ENCODE measurements at places on chromosomes 7 and 10.

- no peak for DNase-seq
Observed at GRCh38 chr10:34507217-34507616, 307.9 kb downstream of the PARD3 start.

- DNase-seq = no peak
Observed at GRCh38 chr10:89663144-89663543, 18.1 kb upstream of the PANK1 start.

DNA sequence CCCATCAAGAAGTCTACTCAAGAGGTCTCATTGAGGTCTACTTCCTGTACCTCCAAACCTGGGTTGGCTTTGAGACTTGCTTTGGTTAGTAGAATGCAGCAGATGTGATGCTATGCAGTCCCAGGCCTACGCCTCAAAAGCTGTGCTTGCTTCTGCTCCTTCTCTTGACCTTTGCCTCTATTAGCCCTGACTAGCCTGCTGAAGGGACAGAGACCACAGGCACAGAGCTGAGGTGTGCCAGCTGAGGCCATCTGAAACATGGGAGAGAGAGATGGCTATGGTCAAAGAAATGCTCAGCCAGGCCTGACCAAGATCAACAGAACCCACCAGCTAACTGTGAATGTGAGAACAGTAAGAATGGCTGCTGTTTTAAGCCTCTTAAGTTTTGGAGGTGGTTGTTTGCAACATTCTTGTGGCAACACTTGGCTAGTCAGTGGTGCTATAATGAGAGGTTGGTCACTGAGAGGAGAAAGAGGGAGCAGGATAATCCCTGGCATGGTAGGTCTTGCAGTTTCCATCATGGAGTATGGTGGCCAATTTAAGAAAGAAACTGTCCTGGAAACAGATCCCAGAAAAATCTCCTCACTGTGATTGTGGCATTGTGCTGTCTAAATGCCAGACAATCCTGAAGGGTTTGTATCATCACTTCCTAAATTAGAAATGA, 176.1 kb upstream of the PHYHIPL start:
- DNase-seq = no peak

DNA sequence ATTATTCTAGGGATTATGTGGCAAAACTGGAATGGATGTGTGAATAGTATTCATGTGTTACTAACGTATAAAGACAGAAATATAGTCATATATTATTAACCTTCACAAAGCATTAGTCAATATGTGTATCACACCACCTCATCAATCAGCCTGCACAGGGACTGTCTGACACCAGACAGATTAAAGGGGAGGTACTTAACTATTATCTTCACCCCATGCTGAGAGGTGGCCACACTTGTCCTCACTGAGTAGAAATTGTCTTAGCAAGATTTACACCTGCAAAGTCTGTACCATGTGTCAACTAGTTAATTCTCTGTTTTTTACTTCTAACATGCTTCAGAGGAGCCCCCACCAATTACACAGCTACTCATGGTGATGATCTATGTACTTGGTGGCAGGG, 146.3 kb upstream of the LRGUK start:
- no peak for DNase-seq

- no peak for DNase-seq
Observed at GRCh38 chr10:133458710-133459453, 5.1 kb downstream of the SCART1 start.

DNA sequence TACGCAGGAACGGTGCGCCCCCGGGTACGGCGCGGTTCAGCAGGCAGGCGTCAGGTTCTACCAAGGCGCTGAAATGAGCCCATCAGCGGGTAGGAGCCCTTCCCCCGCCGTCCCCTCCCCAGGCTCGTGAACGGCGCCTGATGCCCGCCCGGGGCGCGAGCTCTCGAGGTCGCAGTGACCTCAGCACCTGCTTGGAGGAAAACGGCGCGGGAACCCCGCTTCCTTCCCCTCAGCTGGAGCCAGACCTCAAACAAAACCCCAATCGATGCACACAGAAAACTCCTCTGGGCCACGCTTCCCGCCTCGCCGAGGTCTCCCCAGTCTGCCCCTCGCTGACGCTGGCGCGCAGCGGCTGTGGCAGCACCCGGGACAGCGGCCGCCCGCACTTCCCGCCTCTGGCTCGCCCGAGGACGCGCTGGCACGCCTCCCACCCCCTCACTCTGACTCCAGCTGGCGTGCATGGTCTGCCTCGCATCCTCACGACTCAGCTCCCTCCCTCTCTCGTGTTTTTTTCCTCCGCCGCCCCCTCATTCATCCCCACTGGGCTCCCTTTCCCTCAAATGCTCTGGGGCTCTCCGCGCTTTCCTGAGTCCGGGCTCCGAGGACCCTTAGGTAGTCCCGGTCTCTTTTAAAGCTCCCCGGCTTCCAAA, 514 bp upstream of the GAD2 start:
- no peak for DNase-seq

- DNase-seq = no peak
Observed at GRCh38 chr10:51176976-51177695, 102.8 kb downstream of the PRKG1 start.

- DNase-seq = no peak
Observed at GRCh38 chr7:81525841-81526240, 244.0 kb downstream of the HGF start.

GRCh38 chr7:13165854-13166253, 478.4 kb downstream of the ARL4A start:
- DNase-seq = no peak

- DNase-seq = no peak
Observed at GRCh38 chr10:69712342-69712741, 82.3 kb downstream of the FAM241B start.

DNA sequence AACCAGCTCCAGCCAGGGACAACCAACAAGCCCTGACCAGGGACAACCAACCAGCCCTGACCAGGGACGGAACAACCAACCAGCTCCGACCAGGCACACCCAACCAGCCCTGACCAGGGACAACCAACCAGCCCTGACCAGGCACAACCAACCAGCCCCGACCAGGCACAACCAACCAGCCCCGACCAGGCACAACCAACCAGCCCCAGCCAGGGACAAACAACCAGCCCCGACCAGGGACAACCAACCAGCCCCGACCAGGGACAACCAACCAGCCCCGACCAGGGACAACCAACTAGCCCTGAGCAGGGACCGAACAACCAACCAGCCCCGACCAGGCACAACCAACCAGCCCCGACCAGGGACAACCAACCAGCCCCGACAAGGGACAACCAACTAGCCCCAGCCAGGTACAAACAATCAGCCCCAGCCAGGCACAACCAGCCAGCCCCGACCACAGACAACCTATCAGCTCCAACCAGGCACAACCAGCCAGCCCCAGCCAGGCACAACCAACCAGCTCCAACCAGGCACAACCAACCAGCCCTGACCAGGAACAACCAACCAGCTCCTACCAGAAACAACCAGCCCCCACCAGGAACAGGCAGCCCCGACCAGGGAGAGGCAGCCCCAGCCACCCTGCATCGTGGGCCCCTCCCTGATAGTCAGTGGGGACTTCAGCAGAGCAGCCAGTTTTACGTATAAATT, 56.4 kb downstream of the PROSER2 start:
- DNase-seq = no peak

DNA sequence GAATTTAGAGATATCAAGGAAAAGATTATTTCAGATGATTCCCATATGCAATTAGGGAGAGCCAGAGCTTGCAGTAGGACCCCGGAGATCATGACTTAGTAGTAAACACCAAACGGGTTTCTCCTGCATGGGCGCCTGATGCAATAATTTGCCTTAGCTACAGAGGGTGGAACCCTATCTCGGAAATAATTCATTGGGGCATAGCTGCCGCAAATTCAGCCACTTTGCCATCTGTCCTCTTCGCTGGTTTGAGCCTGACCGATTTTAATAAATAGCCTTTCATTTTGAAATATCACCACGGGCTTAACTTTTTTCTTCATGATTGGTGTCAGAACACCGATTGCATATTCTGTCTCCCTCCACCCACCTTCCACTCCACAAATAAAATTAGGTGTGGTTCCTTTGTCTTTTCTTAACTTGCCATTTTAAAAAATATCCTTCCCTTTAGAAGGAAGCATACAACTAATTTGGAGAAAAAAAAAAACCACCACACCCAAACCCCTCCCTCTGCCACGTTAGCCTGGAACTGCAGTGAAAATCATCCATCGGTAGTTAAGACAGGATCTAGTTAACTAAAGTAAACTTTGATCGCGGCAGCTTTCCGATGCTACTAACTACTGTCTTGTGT, 1.4 kb downstream of the GARS1 start:
- DNase-seq = no peak

- DNase-seq = no peak
Observed at GRCh38 chr7:1040790-1041189, 3.6 kb upstream of the GPR146 start.

- no peak for DNase-seq
Observed at GRCh38 chr10:56095506-56096225, 265.4 kb downstream of the ZWINT start.

DNA sequence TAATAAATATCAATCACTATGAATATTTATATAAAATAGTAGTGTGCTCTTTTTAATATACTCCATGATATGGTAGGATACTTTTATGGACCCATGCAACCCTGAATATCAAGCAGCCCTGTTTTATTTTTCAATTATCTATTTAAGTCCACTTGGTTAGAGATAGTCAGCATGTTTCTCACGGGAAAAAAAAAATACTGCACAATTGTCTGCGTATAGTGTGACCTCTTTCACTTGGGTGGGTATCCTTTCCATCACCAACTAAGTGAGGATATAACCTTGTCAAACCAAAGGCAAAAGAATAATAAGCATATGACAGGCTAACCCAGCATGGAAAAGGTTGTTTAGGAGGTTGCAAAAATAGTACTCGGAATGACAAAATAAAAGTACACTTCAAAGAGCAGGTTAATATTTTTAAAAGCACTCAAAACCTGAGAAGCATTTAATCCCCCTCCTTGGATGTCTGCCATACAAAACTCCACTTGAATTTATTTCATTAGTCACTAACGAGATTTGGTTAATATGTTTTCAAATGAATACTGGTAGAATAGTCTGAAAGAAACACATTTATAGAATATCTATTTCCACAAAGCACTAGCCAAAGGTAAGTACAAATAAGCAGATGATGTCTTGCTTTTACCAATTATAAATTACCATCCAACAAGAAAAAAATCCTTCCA, 76.5 kb downstream of the IMMP2L start:
- DNase-seq = no peak

GRCh38 chr10:129946859-129947258, 17.2 kb downstream of the EBF3 start:
- DNase-seq = no peak

DNA sequence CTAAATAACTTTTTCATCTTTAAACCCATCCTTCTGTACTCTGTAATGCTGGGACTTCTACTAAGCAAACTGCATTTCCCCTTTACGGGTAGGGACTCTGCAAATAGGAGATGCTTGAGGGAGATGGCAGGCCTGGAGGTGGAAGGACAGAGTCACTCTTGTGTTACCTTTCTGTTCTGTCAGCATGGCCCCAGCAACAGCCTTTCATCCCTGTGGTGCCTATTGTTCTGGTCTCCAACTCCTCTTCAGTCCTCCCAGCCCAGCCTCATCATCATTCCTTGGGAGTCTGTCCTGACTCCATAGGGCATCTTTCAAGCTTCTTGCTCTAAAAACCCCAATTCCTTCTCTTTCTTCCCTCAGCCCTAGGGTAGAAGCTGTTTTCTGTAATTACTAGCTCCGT, 230.0 kb downstream of the SNX13 start:
- no peak for DNase-seq

DNA sequence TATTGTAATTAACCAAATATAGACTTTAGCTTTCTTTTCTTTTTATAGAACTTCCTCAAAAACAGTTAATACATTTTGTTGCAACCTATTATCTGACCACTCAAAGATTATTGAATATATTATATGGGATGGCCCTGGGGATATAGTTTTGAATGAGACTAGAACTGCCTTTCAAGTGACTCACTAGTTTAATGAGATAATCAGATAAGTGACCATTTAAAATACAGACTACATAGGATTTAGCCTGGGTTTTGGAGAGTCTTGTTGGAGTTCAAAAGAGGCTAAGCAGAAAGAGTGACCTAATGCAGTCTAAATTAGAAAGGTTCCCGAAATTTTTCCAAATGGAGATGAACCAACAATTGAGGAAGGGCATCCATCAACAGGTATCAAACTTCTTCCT, 305.2 kb upstream of the ETV1 start:
- DNase-seq = no peak

- no peak for DNase-seq
Observed at GRCh38 chr10:126838316-126838715, 66.9 kb upstream of the DOCK1 start.

GRCh38 chr7:40874756-40875155, 740.0 kb downstream of the SUGCT start:
- DNase-seq = no peak

DNA sequence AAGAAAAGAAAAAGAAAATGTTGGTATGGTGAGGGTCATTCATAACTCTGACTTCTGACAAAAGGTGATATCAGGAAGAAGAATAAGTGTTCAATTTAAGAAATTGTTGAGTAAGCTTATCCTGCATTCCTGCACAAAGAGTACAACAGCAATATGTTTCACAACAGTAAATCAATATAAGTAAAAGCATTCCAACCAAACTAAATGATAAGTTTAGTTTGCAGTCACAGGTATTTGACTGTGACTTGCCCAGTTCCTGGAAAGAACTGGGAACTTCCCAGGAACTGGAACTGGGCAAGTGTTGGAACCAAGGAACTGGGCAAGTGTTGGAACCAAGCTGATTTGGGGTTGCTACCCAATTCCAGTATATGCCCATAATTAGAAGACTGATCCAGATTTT, 35.0 kb downstream of the NEURL1 start:
- DNase-seq = no peak

DNA sequence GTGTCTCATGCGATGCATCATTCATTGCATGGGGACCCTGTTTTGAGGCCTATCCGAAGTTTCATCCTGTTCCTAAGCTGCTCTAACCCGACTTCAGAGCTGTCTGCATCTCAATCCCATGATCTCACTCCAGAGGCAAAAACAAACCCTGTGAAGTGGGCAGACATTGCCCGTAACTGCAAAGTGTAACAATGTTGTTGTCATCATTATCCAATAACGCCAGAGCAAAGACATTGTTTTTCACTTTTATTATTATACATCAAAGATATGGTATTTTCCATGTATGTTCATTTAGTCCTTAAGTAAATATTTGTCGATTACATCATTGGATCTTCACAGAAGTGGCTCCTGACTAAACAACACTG, 246.7 kb downstream of the KLF6 start:
- no peak for DNase-seq

DNA sequence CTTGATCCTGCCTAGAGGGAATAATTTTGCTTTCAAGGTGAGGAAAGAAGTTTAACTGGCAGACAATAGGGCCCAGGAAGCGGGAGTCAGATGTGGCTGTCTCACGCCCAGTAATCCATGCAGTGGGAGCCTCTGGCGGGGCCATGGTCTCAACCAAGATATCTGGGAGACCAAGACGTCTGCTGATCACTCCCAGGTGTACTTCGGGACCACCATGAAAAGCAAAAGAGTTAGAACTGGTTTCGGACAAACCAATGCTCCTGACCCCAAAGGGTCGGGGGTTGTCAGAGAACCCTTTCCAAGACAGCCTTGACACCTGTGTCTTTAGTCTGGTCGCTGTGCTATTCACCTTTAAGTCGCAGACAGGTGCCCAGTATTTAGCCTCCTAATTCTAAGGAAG, 256.9 kb upstream of the MBL2 start:
- DNase-seq = no peak

GRCh38 chr7:42763137-42763551, 148.7 kb downstream of the C7orf25 start:
- DNase-seq = no peak
